ENCODE measurements at places on chromosomes 1 and 21.

GRCh38 chr1:229619002-229619401 is 6.9 kb downstream of the TAF5L start:
- DNase-seq = no peak

- DNase-seq = no peak
Measured at GRCh38 chr1:155127967-155128754, 485 bp downstream of the EFNA1 start.

- no peak for DNase-seq
Measured at GRCh38 chr1:208135354-208135753, 108.8 kb downstream of the PLXNA2 start.

DNA sequence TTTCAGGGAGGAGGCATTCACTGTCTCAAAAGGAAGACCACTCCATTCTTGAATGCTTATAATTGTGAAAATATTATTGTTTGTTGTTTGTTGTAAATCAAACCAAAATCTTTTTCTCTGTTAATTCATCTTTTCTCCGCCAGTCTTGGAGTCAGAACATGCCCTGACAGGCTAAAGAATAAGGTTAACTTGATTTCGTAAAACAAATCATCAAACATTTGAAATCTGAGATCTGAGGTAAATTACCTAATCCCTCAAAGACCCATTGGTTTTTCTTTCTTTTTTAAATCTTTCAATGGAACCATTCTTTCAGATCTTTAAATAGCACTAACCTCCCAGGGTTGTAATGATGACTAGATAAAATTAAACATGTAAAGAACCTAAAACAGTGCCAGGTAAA is 430.1 kb upstream of the PTBP2 start:
- no peak for DNase-seq

- no peak for DNase-seq
Measured at GRCh38 chr1:61051719-61052394, 30.5 kb upstream of the NFIA start.

DNA sequence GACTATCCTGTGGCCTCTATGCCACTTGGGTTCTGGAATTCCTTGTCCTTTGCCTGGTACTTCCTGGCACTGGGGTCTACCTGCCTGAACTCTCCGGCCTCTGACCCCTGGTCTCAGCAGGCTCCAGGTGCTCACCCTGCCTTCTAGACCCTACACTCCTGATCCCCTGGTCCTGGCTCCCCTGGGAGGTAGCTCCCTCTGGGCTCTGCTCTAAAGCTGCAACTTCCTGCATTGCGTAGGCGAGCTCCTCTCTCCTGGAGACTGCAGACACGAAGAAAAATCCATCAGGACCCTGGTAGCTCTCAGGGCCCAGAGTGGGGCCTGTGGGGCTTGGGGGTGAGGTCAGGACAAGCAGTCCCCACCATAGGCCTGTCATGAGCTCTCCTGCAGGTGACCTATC is 7.8 kb upstream of the PLEKHG5 start:
- no peak for DNase-seq

- no peak for DNase-seq
Measured at GRCh38 chr1:155195201-155196102, 12.2 kb downstream of the THBS3 start.

GRCh38 chr1:65420590-65421350 is at the start of the genes LEPR and LEPROT:
TSS of gene LEPR (plus strand) at chr1:65420668. CDS start at chr1:65565566, 144,898 bp downstream.
TSS of gene LEPROT (plus strand) at chr1:65420668. CDS start at chr1:65420725, 57 bp downstream.
- DNase-seq = no peak

- DNase-seq = no peak
Measured at GRCh38 chr1:202155478-202156021, 4.9 kb downstream of the PTPN7 start.

DNA sequence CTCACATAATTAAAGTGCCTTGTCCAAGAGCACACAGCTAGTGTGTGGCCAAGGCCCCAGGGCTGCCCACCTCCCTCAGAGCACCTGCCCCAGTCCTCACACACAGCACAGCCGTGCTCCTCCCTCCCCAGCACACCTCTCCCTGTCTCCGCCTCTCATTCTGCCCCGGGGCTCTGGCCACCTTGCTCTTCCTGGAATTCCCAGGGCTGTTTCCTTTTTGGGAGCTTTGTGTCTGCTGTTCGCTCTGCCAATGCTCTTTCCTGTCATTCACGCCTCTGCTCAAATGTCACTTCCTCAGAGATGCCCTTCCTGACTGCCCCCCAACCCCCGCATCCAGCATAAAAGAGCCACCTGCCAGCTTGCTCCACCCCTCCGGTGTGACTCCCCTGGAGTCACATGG is 13.3 kb downstream of the SLC6A17 start:
- no peak for DNase-seq

Data from activated CD4-positive, CD25-positive, alpha-beta regulatory T cell (primary cell).